NCI-H510A (cell line): ENCODE measurements at places on chromosomes 1 and 21.

DNA sequence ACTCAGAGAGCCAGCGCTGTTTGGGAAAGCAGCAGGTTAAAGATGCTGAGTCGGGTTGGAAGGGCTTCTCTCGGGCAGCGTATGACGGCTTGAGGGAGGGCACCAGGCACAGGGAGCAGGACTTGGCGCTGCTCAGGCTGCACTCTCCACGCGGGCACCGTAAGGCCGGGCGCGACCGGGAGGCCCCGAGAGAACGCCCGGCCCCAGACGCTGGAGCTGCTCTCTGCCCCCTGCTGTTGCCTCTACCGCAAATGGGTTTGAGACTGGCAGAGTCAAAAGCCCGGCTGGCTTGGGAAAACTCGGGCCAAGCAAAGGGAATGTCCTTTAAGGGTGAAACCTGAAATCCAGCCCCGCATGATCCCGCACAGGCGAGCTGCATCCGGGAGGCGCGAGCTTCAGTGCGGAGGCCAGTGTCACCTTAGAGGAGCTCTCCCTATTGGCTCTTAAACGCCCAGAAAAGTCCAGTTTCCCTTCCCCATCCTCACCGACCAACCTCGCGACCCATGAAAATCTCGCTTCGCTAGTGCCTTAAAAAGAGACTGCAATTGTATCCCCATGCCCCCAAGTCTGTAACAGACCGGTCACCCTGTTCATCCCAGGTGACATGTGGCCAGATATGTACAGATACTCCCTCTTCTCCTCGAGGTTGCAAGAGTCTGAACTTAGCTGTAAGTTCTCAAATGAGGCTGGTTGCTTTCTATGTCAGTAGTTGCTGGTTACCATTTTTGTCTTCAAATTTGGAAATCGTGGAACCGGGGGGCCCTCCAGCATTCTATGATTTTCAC is 1.1 kb downstream of the PRRX1 start:
- DNase-seq = peak; percentile 9

DNA sequence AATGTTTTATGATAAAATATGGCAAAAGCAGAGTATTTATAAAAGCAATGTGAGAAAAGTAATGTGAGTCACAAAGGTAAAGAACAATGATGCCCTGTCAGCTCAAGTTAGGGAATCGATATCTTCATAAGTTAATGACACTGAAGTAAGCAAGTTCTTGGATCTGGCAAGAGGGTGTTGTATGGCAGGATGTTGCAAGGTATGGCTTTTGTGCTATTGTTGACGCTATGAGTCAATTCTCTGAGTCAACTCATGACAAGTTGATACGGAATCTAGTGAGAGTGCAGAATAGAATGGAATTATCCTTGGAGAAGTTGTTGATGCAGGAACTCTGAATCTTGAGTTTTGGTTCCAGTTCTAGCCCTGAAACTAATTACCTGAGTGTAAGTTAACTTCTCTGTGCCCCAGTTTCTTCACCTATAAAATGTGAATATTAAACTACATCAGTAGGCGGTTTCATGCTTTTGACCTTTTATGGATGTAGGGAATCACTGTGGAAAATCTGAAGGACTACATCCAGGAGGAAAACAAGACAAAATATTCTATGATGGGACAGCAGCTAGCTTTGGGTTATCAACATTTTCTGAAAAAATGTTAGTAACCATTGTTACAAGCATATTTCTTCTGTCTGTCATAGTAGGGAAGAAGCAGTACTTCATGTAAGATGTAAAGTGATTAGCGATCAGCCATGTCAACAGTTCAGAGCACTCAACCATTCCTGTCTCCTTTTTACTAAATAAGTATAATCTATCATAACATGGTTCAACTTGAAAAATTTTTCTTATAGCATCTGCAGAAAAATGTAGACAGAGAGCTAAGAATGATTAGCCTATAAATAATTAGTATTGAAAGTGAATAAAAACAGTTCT is 96.9 kb downstream of the ATP6V1G3 start:
- DNase-seq = no peak

DNA sequence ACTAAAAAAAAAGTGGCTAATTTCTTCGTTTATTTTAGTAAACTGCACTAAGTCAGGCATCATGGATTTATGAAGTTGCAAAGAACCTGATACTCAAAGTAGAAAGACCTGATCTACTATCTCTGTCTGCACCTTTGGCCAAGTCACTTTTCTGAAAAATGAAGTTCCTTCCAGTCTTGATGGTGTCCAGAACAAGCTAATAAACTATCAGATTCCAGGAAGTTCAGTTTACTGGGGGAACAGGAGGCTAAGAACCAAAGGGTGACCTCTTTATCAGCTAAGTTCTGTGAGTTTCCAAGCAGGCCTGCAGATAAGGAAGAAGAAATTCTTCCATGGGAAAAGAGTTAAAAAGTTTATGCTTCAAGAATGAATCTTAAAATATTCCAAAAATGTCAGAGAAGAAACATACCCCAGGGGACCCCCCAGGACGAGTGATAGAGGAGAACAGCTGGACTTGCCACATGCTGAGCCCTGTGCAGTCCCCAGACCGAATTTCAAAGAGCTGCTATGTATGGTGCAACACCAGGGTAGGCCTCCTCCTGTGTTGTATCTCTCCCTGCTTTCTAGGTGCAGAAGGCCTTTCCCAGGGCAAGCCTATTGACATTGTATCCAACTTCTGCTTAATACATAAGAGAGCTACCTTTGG is 72.8 kb upstream of the FGGY start:
- no peak for DNase-seq

GRCh38 chr21:45021428-45022347 is 52.7 kb upstream of the ADARB1 start:
- no peak for DNase-seq

GRCh38 chr1:219460896-219461815 is 151.7 kb downstream of the ZC3H11B start:
- DNase-seq = no peak
